ENCODE measurements at places on chromosomes 13 and 19.

- peak; percentile 14 for DNase-seq
These were observed 71.9 kb downstream of the CDK8 start for GRCh38 chr13:26325876-26326275.

- no peak for DNase-seq
These were observed 274.6 kb downstream of the ZNF536 start for GRCh38 chr19:30646806-30647205.

GRCh38 chr13:66365101-66365500 is 865.0 kb downstream of the PCDH9 start:
- DNase-seq, result no peak

DNA sequence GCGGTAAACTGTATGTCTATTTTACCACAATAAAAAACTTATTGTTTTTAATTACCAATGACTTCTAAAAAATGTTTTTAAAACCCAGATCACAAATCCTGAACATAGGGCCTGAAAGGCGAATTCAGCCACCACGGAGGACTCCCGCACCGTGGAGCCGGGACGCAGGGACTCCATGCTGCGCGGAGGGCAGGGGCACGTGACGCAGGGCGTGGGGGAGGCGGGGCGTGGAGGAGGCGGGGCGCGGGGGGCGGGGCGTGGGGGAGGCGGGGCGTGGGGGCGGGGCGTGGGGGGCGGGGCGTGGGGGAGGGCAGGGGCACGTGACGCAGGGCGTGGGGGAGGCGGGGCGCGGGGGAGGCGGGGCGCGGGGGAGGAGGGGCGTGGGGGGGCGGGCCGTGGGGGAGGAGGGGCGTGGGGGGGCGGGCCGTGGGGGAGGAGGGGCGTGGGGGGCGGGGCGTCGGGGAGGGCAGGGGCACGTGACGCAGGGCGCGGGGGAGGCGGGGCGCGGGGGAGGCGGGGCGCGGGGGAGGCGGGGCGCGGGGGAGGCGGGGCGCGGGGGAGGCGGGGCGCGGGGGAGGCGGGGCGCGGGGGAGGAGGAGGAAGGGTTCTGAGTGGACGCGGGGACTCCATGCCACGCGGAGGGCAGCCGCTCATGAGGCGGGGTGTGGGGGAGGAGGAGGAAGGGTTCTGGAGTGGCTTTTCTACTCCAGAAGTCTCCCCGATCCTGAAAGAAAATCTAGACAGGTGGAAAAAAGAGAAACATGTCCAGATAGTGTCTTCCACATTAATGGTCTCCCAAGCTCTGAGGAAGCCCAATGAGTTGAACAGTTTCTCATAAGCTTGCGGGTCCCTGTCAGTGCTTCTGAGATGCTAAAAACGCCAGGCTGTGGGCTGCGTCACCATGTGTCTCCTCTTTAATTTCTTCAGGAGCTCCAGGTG is 4.4 kb upstream of the PROZ start:
- peak; percentile 62 for DNase-seq

GRCh38 chr13:112530861-112531260 is 57.1 kb downstream of the TUBGCP3 start:
- DNase-seq, result no peak
